ENCODE measurements at places on chromosomes 6 and 20.

GRCh38 chr6:26502165-26502564 lies 2.1 kb downstream of the BTN1A1 start:
- DNase-seq, result no peak

GRCh38 chr20:11958855-11959254 lies 41.2 kb downstream of the BTBD3 start:
- DNase-seq, result no peak

DNA sequence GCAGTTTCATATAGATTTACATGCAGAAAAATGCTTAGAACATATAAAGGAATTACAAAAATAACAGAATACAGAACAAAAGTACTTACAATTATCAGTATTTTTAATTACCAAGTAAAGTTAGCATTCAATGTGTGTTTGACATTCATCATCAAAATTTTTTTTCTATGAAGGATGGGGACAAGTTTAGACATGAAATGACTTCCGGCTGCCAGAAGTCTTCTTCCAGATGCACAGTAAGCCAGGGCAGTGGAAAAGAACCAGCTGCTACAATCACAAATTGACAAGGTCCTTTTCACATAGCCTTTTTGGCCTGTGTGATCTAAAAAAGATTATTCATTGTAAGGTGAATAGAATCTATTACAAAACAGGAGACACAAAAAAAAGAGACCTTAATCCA lies 73.8 kb downstream of the HUS1B start:
- no peak for DNase-seq

- no peak for DNase-seq
These were observed 102.1 kb upstream of the LAMP5 start for GRCh38 chr20:9412309-9412708.

GRCh38 chr20:23023621-23024177 lies 11.4 kb upstream of the SSTR4 start:
- no peak for DNase-seq

GRCh38 chr6:16883414-16883813 lies 122.2 kb upstream of the ATXN1 start:
- no peak for DNase-seq

- no peak for DNase-seq
These were observed 83.5 kb downstream of the NDUFAF5 start for GRCh38 chr20:13868331-13868730.

- no peak for DNase-seq
These were observed 102.9 kb downstream of the SLX4IP start for GRCh38 chr20:10537850-10538480.

- no peak for DNase-seq
These were observed 113.7 kb upstream of the QKI start for GRCh38 chr6:163300838-163301237.

DNA sequence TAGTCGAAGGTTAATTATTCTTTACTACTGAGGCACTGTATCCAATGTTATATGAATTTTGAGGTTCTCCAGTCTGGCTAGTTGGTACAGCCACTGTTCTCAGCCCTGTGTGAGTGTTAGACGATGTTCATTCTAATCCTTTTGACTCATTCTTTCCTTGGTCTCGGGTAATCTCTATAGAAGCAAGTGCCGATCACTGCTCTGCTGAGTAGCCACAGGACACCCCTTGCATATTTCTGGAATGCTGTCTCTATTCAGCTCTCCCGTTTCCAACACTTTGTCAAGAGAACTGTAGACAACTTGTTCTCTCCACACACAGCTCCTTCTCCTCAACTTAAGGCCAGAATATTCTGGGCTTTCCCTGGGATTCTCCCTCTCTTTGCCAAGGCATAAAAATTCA lies 42.4 kb upstream of the PLCB1 start:
- DNase-seq, result no peak

- no peak for DNase-seq
These were observed 76.7 kb upstream of the FOXO3 start for GRCh38 chr6:108484016-108484415.

Measured in HT-29 (cell line).